Right cardiac atrium (tissue), 5 donors: ENCODE measurements at places on chromosomes 13 and 19. TPM values are rescaled to one million over a fixed set of nuclear protein-coding genes. Genes with fewer than 3 reads are reported as not detected.

The CGB2 gene
- not detected for polyA plus RNA-seq

The LYL1 gene
- polyA plus RNA-seq, result 8.0 TPM

The WDR62 gene
- polyA plus RNA-seq, result 10.6 TPM

The SKA3 gene
- polyA plus RNA-seq, result 0.07 TPM

The FOSB gene
- 57.8 TPM for polyA plus RNA-seq

The RBM26 gene
- polyA plus RNA-seq, result 14.5 TPM

The SLC25A42 gene
- 15.7 TPM for polyA plus RNA-seq

The FFAR1 gene
- not detected for polyA plus RNA-seq

DNA sequence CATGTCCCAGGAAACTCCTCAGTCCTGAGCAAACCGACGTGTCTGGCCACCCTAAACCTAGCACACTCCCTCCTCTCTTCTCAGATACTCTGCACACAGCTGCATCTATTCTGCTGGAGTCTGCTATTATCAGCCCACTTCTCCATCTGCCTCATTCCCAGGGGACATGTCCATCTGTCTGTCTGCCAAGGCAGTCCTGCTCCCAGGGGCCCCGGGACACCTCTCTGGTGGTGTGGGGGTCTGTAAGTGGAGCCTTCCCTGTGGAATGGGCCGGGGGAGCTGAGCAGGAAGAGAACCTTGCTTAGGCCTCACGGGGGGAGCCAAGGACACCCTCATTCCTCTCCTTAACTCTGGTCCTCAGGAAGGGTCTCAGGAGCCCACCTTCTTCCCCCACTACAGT, 72.7 kb downstream of the ERICH6B start:
- DNase-seq, result no peak

- peak; percentile 63 for DNase-seq
Measured at GRCh38 chr19:52923778-52924593, 758 bp upstream of the ZNF888 start.

DNA sequence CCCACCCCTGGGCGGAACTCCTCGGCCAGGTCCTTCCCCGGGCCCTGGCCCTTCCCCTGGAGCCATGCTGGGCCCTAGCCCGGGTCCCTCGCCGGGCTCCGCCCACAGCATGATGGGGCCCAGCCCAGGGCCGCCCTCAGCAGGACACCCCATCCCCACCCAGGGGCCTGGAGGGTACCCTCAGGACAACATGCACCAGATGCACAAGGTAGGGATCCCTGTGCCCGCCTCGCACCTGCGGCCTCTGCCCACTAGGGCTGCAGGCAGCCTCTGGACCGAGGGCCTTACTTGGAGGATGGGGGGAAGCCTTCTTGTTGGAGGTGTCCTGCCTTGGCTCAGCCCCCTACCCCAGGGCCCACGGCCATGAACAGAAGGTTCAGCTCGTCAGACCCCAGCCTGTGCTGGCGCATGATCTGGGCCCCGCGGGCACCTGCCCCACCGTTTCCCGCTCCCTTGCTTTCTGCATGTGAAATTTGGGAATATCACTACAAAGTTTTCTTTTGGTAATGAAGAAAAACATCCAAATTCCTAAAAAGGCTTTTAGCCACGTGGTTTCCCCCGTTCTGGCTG, 23.4 kb downstream of the SMARCA4 start:
- peak; percentile 53 for DNase-seq

GRCh38 chr19:5031231-5032100, 62.6 kb downstream of the KDM4B start:
- peak; percentile 94 for DNase-seq

GRCh38 chr19:28468701-28469459, 744.1 kb downstream of the UQCRFS1 start:
- no peak for DNase-seq

GRCh38 chr19:12847159-12848139, 9.1 kb downstream of the MAST1 start:
- peak; percentile 95 for DNase-seq

DNA sequence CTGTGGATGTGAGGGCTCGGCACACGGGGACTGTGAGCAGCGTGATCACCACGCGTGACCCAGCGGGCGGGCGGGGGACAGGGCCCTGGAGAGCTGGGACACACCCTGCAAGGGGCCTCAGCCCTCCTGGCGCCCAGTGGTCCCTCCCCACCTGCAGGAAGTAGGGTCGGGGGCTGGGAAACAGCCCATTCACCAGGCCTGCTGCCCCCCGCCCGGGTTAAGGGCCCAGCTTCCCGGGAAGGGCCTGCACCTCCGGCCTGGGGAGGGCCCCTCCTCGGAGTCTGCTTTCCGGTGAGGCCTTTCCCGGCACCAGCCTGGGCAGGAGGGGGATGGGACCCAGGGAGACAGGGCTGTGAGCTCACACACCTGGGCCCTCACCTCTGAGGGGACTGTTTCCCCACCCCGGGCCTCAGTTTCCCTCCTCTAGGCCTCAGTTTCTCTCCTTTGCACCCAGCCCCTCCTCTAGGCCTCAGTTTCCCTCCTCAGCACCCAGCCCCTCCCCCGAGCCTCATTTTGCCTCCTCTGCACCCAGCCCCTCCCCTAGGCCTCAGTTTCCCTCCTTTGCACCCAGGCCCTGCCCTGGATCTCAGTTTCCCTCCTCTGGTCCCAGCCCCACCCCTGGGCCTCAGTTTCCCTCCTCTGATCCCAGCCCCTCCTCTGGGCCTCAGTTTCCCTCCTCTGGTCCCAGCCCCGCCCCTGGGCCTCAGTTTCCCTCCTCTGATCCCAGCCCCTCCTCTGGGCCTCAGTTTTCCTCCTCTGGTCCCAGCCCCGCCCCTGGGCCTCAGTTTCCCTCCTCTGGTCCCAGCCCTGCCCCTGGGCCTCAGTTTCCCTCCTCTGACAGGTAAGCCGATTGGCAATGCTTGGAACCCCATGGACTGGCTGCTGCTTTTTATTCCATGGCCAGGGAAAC, 1.9 kb upstream of the MADCAM1 start:
- DNase-seq, result no peak

- no peak for DNase-seq
Measured at GRCh38 chr19:20607943-20608342, 42.4 kb upstream of the ZNF737 start.

DNA sequence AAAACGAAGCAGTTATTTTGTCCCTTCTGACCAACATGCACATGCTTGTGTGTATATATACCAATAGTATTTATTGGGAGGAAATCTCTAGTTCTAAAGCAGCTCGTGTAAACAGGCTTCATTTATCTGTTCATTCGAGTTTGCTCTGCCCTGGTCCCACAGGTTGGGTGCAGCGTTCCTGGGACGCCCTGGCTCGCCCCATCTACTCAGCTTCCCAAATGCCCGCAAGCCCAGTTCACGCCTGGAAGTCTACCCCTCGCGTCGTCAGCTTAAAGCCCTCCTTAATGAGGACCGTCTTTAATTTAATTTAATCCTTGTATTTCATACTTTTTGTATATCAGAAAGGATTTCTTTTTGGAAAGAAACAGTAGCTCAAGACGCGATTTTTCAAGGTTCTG, 604 bp downstream of the THSD1 start:
- no peak for DNase-seq

DNA sequence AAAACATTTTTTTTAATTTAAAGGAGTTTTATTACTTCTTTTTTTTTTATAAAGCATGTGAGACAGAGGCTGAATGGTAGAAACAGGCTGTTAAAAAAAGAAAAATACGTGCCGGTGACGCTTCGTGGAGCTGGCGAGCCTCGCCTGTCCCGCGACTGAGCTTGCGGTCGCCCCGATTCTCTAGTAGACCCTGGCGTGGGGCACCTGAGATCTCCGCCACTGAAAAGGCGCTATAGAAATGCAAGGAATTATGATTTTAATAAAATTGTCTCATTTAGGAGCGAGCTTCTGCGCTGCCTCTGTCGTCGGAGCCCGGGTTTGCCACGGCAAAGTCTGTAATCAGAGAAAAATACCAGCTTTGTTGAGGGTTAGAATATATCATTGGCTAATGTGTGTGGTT, 18.4 kb downstream of the NFIX start:
- peak; percentile 62 for DNase-seq

GRCh38 chr13:26007261-26008125, 44.3 kb downstream of the SHISA2 start:
- DNase-seq, result no peak

DNA sequence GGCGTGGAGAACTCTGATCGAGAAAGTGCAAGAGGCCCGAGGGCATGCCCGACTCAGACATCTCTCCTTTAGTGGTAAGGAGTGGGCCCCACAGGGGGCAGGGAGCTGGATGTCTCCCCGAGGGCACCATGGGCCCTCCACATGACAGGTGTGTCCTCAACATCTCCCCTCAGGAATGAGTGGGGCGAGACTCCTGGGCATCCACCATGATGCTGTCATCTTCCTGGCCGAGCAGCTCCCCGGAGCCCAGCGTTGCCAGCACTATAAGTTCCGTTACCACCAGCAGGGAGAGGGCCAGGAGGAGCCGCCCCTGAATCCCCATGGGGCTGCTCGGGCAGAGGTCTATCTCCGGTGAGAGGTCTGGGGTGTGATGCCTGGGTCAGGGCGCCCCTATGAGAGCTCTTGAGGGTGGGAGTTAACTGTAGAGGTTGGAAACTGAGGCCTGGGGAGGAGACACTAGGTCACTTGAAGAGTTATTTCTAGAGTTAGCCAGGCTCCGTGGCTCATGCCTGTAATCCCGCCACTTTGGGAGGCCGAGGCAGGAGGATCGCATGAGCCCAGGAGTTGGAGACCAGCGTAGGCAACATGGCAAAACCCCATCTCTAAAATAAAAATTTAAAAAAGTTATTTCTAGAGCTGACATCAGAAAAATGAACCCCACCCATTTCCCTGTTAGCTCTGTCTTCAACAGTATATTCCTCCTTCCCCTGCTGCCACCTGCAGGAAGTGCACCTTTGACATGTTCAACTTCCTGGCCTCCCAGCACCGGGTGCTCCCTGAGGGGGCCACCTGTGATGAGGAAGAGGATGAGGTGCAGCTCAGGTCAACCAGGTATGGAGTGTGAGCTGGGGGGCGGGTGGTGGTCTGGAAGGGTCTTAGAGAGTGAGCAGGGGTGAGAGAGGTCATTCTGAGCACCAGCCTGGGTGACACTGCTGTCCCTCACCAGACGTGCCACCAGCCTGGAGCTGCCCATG, 5.1 kb downstream of the IGFLR1 start:
- DNase-seq, result no peak

DNA sequence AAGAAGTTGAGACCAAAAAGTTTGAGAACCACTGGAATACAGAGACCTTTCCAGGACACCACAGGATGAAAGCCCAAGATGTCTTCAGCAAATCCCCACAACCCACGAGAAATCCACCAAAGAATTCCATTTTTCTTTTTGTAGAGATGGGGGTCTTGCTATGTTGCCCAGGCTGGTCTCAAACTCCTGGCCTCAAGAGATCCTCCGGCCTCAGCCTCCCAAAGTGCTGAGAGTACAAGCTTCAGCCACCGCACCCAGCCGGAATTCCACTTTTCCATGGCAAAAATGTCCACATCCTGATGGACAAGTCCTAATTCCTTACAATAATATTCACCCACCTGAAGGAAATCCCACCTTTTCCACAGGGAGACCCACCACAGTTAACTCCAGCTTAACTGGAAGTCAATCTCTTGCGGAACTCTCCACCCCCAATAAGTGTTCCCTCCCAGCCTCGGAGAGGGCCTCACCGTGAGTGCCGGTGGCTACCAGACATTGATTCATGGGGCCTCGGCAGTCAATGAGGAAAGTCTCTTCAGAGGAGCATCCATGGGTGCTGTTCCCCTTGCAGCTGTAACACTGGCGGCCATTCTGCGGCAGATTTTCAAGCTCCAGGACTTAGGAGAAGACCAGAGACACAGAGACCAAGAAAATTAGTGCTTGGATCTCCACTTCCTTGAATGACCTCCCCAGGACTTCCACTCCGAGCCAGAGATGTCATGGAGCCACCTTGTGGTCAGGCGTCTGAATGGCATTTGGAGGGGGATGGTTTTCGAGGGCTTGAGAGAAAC, 12.3 kb upstream of the CADM4 start:
- DNase-seq, result peak; percentile 67

GRCh38 chr13:66895780-66896179, 334.4 kb downstream of the PCDH9 start:
- DNase-seq, result no peak

GRCh38 chr13:104382951-104383350, 1316.7 kb upstream of the SLC10A2 start:
- no peak for DNase-seq

DNA sequence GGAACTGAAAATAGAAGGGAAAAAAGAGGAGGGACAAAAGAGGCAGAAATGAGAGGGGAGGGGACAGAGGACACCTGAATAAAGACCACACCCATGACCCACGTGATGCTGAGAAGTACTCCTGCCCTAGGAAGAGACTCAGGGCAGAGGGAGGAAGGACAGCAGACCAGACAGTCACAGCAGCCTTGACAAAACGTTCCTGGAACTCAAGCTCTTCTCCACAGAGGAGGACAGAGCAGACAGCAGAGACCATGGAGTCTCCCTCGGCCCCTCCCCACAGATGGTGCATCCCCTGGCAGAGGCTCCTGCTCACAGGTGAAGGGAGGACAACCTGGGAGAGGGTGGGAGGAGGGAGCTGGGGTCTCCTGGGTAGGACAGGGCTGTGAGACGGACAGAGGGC, at the start of gene CEACAM5:
Gene CEACAM5, plus strand, starts transcription at position 146 of the 400 bp plus-strand sequence. Its CDS starts 106 bp downstream, at position 252.
- no peak for DNase-seq

GRCh38 chr19:18416778-18417249, 2.4 kb upstream of the SSBP4 start:
- peak; percentile 98 for DNase-seq

GRCh38 chr19:18044825-18045304, 36.9 kb downstream of the ARRDC2 start:
- DNase-seq, result peak; percentile 83
